T-helper 2 cell treated with Interferon-gamma antibody and Interleukin-4, amounts not matched to agents 5 μg/mL and 100 μg/mL, for 36 hours (primary cell): ENCODE measurements at places on chromosomes 13 and 19.

DNA sequence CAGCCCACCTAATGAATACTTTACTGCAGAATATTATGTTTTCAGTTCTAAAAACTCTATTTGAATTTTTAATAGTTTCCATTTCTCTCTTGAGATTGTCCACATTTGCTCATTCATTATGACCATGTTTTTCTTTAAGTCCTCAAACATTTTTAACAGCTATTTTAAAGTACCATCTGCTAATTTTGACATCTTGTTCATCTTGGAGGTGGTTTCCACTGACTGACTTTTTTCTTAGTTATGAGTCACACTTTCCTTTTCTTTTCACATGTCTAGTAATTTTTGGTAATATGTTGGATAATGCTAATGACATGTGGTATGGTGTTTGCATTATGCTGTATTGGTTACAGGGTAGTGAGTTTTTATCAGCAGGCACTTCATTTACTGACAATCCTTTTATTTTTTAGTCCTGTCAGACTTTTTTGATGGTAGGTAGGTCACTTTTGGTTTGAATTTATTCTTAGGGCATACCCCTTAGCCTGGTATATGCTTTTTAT, 15.4 kb upstream of the ESD start:
- peaks cover 4% of the 10 kb centered on the region for H3K36me3 ChIP-seq
- H3K4me1 ChIP-seq: no peaks in the 10 kb centered on the region
- H3K4me3 ChIP-seq: no peak overlapping the region
- no peak overlapping the region for H3K27ac ChIP-seq

DNA sequence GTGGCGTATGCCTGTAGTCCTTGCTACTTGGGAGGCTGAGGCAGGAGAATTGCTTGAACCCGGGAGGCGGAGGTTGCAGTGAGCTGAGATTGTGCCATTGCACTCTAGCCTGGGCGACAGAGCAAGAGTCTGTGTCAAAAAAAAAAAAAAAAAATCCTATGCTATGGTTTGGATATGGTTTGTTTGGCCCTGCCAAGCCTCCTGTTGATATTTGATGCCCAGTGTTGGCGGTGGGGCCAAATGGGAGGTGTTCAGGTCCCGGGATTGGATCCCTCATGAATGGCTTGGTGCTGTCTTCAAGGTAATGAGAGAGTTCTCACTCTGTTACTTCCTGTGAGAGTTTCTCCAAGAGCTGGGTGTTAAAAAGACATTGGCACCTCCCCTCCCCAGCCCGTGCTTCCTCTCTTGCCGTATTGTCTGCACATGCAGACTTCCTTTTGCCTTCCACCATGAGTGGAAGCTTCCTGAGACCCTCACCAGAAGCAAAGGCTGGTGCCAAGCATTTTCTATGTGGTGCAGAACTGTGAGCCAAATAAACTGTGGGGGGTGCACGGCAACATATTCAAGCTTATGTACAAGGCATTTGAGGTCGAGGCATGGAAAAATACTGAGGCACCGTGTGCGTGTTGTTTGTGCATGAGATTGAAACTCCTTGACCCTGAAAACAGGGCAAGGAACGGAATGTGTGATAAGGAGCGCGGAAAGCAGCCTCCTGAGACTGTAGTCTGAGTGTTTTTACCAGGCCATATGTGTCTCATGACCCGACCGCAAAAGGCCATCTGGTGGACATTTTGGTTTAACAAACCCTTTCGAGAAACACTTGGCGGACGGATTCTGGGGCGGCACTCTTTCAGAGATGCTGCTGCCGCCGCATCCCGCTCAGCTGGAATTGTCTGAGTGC, 7.3 kb downstream of the SIGLEC9 start:
- peaks cover 3% of the 10 kb centered on the region for H3K27me3 ChIP-seq
- DNase-seq: no peak
- H3K4me1 ChIP-seq: peaks cover 30% of the 10 kb centered on the region
- peak overlapping the region; percentile 65 for H3K27ac ChIP-seq

DNA sequence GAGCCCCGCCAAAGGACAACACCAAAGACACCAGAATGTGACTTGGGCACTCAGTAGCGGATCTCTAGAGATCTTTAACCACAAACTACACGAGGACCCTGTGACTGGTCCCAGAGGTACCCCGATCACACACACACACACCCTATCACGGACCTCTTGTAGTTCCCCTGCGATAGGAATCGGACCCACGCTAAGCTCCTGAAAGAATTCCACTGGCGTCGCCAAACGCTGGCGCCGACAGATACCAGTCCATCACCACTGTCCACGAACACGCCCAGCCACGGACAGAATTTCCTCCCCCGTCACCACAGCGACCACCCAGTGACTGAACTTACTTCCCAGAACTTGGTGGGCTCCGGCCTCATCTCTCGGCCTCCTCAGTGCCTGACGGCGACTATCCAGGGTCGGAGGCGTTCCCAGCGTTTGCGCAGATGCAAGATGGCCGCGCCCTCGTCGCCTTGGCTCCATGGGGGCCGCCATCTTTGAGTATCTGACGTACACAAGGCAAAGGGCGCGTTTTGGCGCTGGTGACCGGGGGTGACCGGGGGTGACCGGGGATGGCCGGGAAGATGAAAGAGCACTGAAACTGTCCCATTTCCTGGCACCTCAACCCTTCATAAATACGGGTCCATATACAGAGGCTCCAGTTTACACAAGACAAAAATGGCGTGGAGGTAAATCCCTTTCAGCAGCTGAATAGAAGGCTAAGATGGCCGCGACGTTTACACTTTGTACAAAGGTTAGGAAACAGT, at the start of gene ZNF615:
ZNF615 (minus strand) TSS at position 406 of the 752 bp plus-strand sequence. CDS start 4,500 bp downstream, outside the sequence.
- peak within 1 kb of the TSS; percentile 98 for H3K27ac ChIP-seq
- H3K27me3 ChIP-seq: no peaks in the 10 kb centered on the region
- peaks cover 11% of the 10 kb centered on the region for H3K4me1 ChIP-seq
- peak; percentile 83 for DNase-seq

DNA sequence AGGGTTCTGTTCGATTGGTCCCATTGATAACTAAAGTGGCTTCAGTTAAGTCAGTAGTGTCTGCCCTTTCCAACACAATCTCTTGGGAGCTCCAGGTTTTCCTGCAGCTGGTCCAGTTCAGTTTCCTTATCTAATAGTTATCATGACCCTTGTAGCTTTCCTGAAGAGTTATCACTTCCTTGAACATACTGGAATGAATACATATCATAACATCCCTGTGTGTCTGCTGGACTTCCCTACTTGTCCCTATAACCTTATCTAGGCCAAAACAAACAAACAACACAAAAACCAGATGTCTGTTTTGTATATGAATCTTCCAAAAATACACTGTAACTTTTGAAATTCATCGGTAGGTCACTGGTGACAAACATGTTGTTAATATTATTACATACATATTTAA, 167.6 kb downstream of the DCT start:
- H3K36me3 ChIP-seq: no peaks in the 10 kb centered on the region
- no peak overlapping the region for H3K27ac ChIP-seq
- peaks cover 5% of the 10 kb centered on the region for H3K27me3 ChIP-seq
- peaks cover 10% of the 10 kb centered on the region for H3K4me1 ChIP-seq

DNA sequence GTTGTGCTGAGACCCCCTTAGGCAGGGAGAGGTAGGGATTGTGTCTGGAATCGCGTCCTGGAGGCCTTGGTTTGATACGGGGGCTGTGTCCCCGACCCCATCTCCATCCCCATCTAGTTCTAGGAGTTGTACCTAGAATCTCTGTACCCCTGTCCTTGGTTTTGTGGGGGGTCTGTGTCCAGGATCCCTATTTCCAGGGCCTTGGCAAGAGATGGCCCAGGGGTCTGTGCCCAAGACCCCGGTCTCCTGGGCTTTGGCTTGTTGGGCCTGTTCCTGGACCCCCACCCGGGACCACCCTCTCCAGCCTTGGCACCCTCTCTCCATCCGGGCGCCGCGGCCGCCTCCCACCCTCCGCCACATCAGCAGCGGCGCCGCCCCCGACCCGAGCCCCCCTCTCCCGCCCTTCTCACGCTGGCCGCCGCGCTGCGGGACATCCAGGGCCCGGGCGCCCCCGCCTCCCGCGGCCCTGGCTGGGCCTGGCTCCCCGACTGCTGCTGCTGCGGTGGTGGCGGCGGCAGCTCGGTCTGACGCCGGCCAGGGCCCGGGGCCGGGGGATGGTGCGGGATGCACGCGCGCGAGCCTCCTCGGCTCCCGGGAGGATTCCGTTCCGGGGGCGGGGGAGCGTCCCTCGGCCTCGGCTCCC, at the start of gene NUMBL:
NUMBL (minus strand) TSS at position 602 of the 643 bp plus-strand sequence; CDS start at position 434, 168 bp downstream.
- H3K4me3 ChIP-seq: peak within 1 kb of the TSS; percentile 83
- peaks cover 2% of the 10 kb centered on the region for H3K4me1 ChIP-seq
- H3K36me3 ChIP-seq: peaks cover 4% of the 10 kb centered on the region
- peak within 1 kb of the TSS; percentile 87 for H3K27ac ChIP-seq
- no peak for DNase-seq
- H3K27me3 ChIP-seq: no peaks in the 10 kb centered on the region
